ENCODE measurements at places on chromosomes 12 and 14.

DNA sequence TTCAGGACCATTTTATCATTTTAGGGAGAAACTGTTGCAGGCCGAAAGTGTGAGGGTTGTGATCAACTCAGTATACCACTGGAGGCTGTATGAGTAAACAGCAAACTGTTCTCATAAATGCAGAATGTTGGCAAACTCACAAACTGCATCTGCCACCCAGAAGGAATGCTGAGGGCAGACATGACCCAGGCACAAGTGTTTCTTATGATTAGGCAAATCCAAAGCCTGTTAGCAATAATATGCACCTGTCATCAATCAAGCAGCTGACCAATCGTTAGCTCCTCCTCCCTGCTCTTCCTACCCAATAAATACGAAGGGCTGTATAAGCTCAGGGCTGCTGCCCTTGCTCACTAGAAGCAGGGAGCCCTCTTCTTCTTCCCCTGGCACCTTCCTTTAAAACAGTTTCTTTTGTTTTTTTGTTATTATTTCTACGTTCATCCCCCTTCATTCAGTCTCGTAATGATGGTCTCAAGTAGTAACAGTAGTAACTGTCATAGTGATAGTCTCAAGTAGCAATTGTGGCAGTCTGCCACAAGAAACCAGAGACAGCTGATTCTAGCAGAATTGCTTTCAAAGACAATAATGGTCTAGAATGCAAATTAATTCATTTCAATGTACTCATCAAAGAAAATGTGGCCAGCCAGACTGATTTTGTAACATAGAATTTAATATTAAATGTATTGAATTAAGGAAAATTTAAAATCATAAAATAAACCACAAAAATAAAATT lies 15.2 kb upstream of the CCDC175 start:
- no peak for DNase-seq

GRCh38 chr12:89899651-89900050 lies 191.0 kb upstream of the ATP2B1 start:
- DNase-seq = no peak

GRCh38 chr12:123269896-123270213 lies 1.8 kb downstream of the CDK2AP1 start:
- DNase-seq = no peak

- DNase-seq = no peak
Observed at GRCh38 chr14:34030864-34031263, 80.0 kb upstream of the EGLN3 start.

DNA sequence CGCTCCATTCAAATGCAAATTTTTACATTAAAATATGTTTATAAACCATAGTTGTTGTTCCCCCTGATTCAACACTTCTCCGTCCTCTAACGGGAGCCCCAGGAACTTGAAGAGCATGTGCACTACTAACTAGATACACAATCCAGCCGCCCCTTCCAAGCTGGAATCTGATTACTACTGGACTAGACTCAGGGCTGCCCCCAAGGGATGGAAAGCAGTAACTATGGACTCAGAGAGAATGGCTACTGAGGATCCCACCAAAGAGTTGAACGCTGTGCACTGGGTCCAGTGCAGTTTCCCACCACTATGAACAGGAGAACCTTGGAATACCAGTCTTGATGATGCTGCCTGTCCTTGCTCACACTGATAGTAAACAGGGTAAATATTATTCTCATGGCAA lies 48.6 kb upstream of the PCNX1 start:
- no peak for DNase-seq

DNA sequence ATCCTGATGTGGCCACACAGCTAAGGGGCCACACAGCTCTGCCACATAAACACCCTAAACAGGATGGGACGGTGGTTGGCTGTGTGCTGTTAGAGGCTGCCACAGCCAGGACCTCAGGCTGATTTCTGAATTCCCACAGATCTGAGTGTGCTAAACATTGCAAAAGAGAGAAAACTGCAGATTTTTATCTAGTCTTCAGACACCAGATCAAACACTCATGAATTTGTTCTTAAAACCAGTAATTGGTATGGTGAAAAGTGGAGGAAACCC lies 190.7 kb downstream of the MON2 start:
- no peak for DNase-seq

GRCh38 chr12:5806371-5807089 lies 138.5 kb downstream of the ANO2 start:
- DNase-seq = no peak

Measured in NCI-H1436 treated with DMSO at 0.1 percent for 48 hours (cell line).